PC-9 (cell line): ENCODE measurements at places on chromosomes 11 and 22. TPM values are rescaled to one million over a fixed set of nuclear protein-coding genes. Genes with fewer than 3 reads are reported as not detected.

UBQLN3 gene
- not detected in 2 replicates for total RNA-seq

GRCh38 chr11:80595011-80595410, 1154.2 kb upstream of the TENM4 start:
- H3K27ac ChIP-seq, result 0 out of 2 replicates have a peak overlapping the region, but pooled peaks have one; percentile 29
- H3K36me3 ChIP-seq, result no peaks in the 10 kb centered on the region
- H3K4me1 ChIP-seq, result peaks cover 19% of the 10 kb centered on the region
- H3K4me3 ChIP-seq, result no peak overlapping the region

DNA sequence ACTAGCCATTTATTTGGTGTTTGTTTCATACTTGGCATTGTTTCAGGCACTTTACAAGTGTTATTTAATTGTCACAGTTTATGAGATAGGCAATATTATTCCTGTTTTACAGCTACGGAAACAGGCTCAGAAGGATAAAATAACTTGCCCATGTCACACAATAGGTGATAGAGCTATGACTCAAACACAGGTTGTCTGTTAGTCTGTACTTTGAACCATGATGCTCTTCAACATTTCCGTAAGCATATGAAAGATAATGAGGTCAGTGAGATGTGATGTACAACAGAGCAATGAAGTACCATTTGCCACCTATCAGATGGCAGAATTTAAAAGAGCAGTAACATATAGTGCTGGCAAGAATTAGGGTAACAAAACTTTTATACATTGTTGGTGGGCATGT, 15.3 kb downstream of the TUG1 start:
- DNase-seq, result no peak
- H3K27me3 ChIP-seq, result no peaks in the 10 kb centered on the region
- no peaks in the 10 kb centered on the region for H3K36me3 ChIP-seq
- H3K4me3 ChIP-seq, result no peak overlapping the region

DNA sequence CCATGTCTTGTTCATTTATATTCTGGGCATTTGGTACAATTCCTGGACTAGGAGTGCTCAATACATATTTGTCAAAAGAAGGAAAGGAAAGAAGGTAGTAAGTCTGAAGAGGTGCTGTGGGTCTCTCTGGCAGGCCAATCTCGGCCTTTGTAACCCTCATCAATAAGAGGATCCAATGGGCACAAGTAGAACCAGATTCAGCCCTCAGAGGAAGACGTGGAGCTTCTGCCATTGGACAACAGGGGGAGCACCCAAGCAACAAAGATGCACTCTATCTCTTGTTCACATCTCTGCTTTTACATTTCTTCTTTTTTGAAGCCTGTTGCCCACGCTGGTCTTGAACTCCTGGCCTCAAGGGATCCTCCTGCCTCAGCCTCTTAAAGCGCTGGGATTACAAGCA, 2.2 kb upstream of the VPS11 start:
- peak; percentile 35 for DNase-seq
- peaks cover 8% of the 10 kb centered on the region for H3K4me1 ChIP-seq
- H3K36me3 ChIP-seq, result peaks cover 4% of the 10 kb centered on the region
- H3K4me3 ChIP-seq, result no peak overlapping the region

GRCh38 chr22:17098379-17098819, 13.6 kb downstream of the IL17RA start:
- no peaks in the 10 kb centered on the region for H3K27me3 ChIP-seq
- no peaks in the 10 kb centered on the region for H3K36me3 ChIP-seq
- H3K4me1 ChIP-seq, result no peaks in the 10 kb centered on the region

MISFA gene
- 5.8 and 7.9 TPM in 2 replicates for total RNA-seq

DNA sequence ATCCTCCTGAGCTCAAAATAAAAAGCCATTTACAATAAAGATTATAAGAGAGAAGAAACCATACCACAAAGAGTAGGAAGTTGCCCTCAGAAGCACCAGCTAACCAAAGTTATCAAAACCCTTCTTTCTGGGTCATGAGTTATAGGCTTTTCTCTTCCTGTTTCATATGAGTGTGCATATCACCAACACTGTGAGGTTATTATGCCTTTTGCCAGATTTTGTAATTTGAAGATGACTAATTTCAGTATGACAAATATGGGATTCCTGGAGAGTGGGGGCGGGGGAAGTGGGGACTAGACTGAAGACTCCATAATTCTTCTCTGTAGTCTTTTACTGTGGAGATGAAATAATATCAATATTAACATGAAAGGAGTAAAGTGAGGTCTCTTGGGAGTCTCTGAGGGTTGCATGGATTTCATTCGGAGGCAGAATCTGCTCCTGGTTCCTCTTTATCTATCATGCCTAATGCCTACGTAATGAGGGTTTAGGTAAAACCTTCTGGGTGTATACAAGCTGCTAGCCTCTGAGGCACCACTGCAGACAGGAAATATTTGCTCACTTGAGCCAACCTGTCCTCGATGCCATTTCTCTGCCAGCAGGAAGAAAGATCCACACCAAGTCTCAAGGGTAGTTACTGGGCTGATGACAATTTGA, 2.1 kb downstream of the LPXN start:
- H3K36me3 ChIP-seq, result no peaks in the 10 kb centered on the region
- H3K4me3 ChIP-seq, result peak overlapping the region; percentile 35; the same call in 1 of the 2 replicates
- no peaks in the 10 kb centered on the region for H3K27me3 ChIP-seq
- H3K27ac ChIP-seq, result peak overlapping the region; percentile 92

- 0 out of 2 replicates have a peak, but pooled peaks cover 8% of the 10 kb centered on the region for H3K27me3 ChIP-seq
- DNase-seq, result no peak
- no peaks in the 10 kb centered on the region for H3K36me3 ChIP-seq
- H3K4me3 ChIP-seq, result no peak overlapping the region
- H3K27ac ChIP-seq, result no peak overlapping the region
These were observed 207.0 kb upstream of the SORL1-AS1 start for GRCh38 chr11:121659811-121660210.

LRRC10B gene
- 1.0 and 1.1 TPM in 2 replicates for total RNA-seq

GRCh38 chr22:31503211-31503964, 7.1 kb downstream of the SFI1 start:
- DNase-seq, result no peak
- H3K4me3 ChIP-seq, result no peak overlapping the region
- no peak overlapping the region for H3K27ac ChIP-seq
- no peaks in the 10 kb centered on the region for H3K4me1 ChIP-seq
- H3K36me3 ChIP-seq, result peaks cover 4% of the 10 kb centered on the region; the same call in 1 of the 2 replicates

- peaks cover 4% of the 10 kb centered on the region; the same call in 1 of the 2 replicates for H3K27me3 ChIP-seq
- DNase-seq, result no peak
- no peak overlapping the region for H3K4me3 ChIP-seq
- H3K27ac ChIP-seq, result no peak overlapping the region
- H3K4me1 ChIP-seq, result no peaks in the 10 kb centered on the region
These were observed 718.4 kb upstream of the API5 start for GRCh38 chr11:42593441-42593840.

GRCh38 chr22:43777286-43777685, 34.8 kb downstream of the EFCAB6 start:
- H3K4me3 ChIP-seq, result no peak overlapping the region
- H3K27ac ChIP-seq, result no peak overlapping the region
- no peaks in the 10 kb centered on the region for H3K27me3 ChIP-seq

SYCE3 gene
- not detected in 2 replicates for total RNA-seq

GRCh38 chr11:118310271-118310670, 5.7 kb downstream of the CD3E start:
- H3K4me3 ChIP-seq, result no peak overlapping the region
- peaks cover 40% of the 10 kb centered on the region for H3K4me1 ChIP-seq
- no peaks in the 10 kb centered on the region for H3K36me3 ChIP-seq
- H3K27ac ChIP-seq, result no peak overlapping the region

- no peaks in the 10 kb centered on the region for H3K4me1 ChIP-seq
- no peak overlapping the region for H3K4me3 ChIP-seq
- H3K36me3 ChIP-seq, result no peaks in the 10 kb centered on the region
- no peak overlapping the region for H3K27ac ChIP-seq
These were observed 531.1 kb downstream of the TBC1D22A start for GRCh38 chr22:47293368-47294221.

GRCh38 chr22:42270510-42271190, at the start of gene TCF20:
TCF20 (minus strand) TSS chr22:42270653; CDS start chr22:42215305, 55,348 bp downstream.
- peaks cover 9% of the 10 kb centered on the region; the same call in 1 of the 2 replicates for H3K36me3 ChIP-seq
- H3K4me1 ChIP-seq, result peaks cover 18% of the 10 kb centered on the region
- peak; percentile 69 for DNase-seq
- H3K27me3 ChIP-seq, result no peaks in the 10 kb centered on the region

DNA sequence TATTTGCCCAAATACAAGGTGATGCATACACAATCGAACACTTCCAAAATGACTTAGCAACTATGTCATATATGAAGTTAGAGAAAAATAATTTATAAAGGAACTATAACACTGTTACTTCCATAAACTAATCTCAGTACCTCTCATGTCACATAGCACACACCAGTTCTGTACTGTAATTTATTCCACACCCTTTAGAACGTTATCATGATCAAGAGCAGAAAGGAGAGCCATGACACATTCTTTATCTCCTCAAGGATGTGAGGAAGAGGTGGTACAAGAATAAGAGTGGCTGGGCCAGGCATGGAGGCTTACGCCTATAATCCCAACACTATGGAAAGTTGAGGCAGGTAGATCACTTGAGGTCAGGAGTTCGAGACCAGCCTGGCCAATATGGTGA, 31.1 kb downstream of the PICALM start:
- H3K27ac ChIP-seq, result no peak overlapping the region
- H3K36me3 ChIP-seq, result no peaks in the 10 kb centered on the region
- no peak for DNase-seq
- no peak overlapping the region for H3K4me3 ChIP-seq
- no peaks in the 10 kb centered on the region for H3K27me3 ChIP-seq

DNA sequence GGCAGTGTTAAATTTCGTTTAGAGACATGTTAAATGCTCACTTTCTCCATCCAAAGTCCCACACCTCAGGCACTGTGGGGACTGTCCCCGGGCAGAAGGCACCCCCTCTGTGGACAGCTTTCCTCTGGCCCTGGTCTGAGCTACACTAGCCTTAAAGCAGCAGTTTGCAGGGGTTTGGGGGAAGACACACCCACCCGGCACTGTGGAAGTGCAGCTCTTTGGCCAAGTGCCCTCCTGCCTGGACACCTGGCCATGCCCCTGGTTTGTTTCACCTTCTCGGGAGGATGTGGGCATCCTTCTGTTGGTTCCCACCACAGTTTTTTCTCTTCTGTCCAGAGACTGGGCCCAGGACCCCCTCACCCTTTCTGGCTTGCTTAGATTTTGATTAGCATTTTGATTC, 1254.7 kb downstream of the BRD1 start:
- no peak overlapping the region for H3K27ac ChIP-seq
- H3K27me3 ChIP-seq, result peaks cover 42% of the 10 kb centered on the region
- DNase-seq, result no peak
- H3K4me3 ChIP-seq, result no peak overlapping the region

- H3K27me3 ChIP-seq, result no peaks in the 10 kb centered on the region
- no peak for DNase-seq
- H3K4me3 ChIP-seq, result no peak overlapping the region
- H3K27ac ChIP-seq, result no peak overlapping the region
- H3K36me3 ChIP-seq, result peaks cover 6% of the 10 kb centered on the region
These were observed 88.4 kb downstream of the UBASH3B start for GRCh38 chr11:122743949-122744348.

- H3K4me1 ChIP-seq, result peaks cover 3% of the 10 kb centered on the region; the same call in 1 of the 2 replicates
- H3K27me3 ChIP-seq, result no peaks in the 10 kb centered on the region
- DNase-seq, result no peak
- no peaks in the 10 kb centered on the region for H3K36me3 ChIP-seq
- no peak overlapping the region for H3K27ac ChIP-seq
- no peak overlapping the region for H3K4me3 ChIP-seq
These were observed 206.9 kb downstream of the DBX1 start for GRCh38 chr11:19953336-19953735.

DNA sequence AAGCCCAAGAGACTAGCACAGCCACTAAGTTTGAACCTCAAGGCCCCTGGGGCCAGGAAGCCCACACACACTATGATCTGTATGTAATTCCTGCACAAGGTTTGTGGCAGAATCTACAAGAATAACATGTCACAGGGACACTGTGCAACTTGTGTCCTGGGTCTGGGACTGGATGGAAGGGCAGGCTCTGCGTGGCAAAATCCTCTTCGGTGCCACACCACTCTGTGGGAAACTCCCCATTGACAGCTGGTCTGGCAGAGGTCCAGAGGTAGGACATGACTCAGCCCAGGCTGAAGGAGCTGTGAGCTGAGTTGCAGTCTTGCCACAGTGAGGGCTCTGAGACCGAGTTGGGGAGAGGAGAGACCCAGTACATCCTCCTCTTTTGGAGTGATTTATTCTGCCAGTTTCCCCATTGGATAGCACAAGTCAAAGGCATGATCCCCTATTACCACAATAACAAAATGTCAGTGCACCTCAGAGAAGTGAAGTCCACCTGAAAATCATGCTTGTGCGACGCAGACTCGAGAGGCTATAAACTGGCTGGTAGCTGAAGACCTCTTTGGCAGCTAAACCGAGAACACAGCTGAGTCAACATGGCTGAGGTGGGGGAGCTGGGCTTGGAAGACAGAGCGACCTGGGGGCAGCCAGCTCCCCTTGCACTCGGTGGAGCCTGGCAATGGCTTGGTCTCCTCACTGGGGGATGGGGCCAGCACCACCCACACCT, 23.3 kb upstream of the SERPIND1 start:
- no peak for DNase-seq
- no peak overlapping the region for H3K27ac ChIP-seq
- no peak overlapping the region for H3K4me3 ChIP-seq
- no peaks in the 10 kb centered on the region for H3K4me1 ChIP-seq

DNA sequence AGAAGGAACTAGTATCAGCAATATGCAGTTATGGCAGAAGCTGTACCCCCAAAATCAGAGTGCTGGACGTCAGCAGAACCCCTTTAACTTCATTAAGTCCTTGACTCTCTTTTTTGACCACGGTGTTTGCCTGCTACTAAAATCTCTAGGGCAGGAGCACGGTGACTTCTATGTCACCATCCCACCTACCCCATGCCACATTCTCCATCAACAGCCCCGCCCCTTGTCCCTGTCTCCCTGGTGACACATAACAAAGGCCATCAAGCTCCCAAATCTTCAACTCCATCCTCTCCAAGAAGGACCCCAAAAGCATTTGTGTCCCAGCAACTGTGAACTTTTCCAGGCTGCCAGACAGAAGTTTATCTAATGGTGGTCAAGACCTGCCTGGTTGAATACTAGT, 894 bp downstream of the ADA2 start:
- no peak overlapping the region for H3K4me3 ChIP-seq
- H3K27ac ChIP-seq, result no peak overlapping the region
- no peak for DNase-seq
- peaks cover 36% of the 10 kb centered on the region for H3K27me3 ChIP-seq
- no peaks in the 10 kb centered on the region for H3K4me1 ChIP-seq
